Astrocyte of the spinal cord (primary cell): ENCODE measurements at places on chromosomes 11 and 22.

GRCh38 chr11:82930734-82931133 is 29.2 kb downstream of the DDIAS start:
- no peak for DNase-seq

GRCh38 chr11:10410844-10411200 is 44.2 kb upstream of the AMPD3 start:
- no peak for DNase-seq

GRCh38 chr11:27592098-27592780 is 85.7 kb upstream of the LIN7C start:
- no peak for DNase-seq

DNA sequence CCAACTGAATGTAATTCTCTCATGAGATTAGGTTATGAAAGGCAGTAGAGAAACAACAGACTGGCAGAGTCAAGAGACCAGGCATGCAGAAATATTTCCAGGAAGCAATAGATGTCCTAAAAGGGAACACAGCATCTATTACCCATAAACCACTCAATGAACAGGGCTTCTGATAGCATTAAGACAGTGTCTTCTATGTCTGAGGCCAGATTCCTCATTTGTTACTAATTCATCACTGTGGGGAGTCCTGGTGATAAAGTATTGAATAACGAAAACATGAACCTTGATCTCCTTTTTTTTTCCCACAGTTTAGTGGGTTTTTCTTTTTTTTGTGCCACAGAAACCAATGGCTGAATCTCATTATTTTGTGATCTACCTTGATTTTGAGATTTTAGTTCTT is 339.0 kb downstream of the METTL15 start:
- DNase-seq: peak; percentile 60

DNA sequence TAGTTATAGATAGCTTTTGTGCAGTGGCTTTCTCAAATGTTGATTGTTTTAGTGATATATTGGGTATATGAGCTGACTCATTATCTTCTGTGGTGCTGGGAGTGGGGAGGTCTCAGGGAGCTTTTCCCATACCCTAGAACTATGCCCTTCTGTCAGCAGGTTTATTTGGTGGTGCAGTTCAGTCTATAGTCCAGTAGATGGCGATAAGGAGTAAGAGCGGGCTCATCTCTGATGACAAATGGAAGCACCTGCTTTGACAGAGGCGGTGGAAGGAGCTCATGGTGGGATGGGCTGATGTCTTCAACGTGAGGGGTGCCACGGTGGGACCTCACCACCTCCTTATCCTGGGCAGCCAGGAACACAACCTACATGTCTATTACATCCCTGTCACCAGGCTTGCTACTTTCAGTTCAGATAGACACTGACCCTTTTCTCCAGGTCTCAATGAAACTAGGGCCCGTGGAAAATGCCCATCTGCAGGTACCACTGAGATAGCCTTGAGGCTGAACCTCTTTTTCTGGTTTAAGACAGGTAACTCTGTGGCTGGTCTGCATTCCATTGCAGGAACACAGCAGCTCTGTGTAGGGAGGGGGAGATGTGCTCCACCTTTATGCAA is 13.0 kb upstream of the OR6A2 start:
- DNase-seq: peak; percentile 35
